ENCODE measurements at places on chromosomes 4 and X.

- DNase-seq = no peak
These were observed 224.1 kb upstream of the GK2 start for GRCh38 chr4:79632114-79632513.

GRCh38 chr4:6361076-6361784, 91.6 kb downstream of the WFS1 start:
- DNase-seq = no peak

DNA sequence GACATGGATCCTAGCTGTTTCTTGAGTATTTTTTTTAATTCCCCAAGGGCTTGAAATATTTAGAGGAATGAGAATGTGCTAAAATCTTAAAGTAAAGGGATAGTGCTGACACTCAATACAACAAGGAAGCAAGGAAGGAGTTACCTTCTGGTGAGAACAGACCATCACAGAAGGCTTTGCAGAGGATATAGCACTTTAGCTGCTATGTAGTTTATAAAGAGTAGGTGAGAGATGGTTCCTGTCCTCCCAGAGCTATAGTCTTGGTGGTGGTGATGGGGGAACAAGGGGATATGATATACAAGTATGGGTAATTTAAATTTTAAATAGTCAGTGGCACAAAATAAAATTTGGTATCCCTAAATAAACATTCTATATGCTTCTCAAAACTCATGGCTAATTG, 47.6 kb downstream of the MTHFD2L start:
- no peak for DNase-seq

GRCh38 chr4:143768007-143768591, 67.6 kb upstream of the FREM3 start:
- no peak for DNase-seq

GRCh38 chr4:110623718-110624397, 981 bp upstream of the PITX2 start:
- DNase-seq = no peak
